ENCODE measurements at places on chromosomes 1 and 21.
A peak's percentile ranks its signal among the peaks of the same experiment; 100 is the strongest.

GRCh38 chr1:42456010-42456753 lies at the start of the genes PPCS and ZMYND12:
Gene PPCS, plus strand, starts transcription at chr1:42456543. Its CDS starts 23 bp downstream, at chr1:42456566.
Gene ZMYND12, minus strand, starts transcription at chr1:42456022. Its CDS starts 25 bp downstream, at chr1:42455997.
- DNase-seq, result peak; percentile 85

- DNase-seq, result no peak
Measured at GRCh38 chr1:113812661-113813135, 422 bp upstream of the RSBN1 start.

GRCh38 chr21:38714039-38714817 lies 91.5 kb upstream of the ETS2 start:
- DNase-seq, result no peak

GRCh38 chr1:215001419-215002021 lies 81.0 kb upstream of the KCNK2 start:
- DNase-seq, result no peak

GRCh38 chr1:39317910-39318633 lies 113.6 kb downstream of the MACF1 start:
- peak; percentile 69 for DNase-seq
